ENCODE measurements at places on chromosomes 12 and 14.

- no peak for DNase-seq
Observed at GRCh38 chr12:87127272-87127671, 871.1 kb upstream of the MGAT4C start.

DNA sequence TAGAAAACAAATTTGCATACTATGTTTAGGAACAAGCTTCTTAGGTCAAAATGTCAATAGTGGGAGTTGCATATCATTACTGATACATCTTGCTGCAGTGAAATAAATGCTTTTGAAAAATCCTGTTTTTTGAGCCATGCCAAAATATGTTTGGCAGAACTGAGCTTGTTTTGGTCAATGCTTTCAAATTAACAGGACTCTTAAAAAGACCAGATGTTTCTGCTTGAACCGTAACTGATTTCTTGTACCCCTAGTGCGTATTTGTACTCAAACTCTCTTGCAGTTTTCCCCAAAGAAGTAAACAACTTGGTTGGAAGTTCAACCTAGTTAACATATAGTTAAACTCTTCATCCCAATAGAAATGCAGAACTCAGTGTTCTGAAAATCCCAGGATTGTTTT, 3.4 kb downstream of the TRHDE start:
- DNase-seq: no peak

- no peak for DNase-seq
Observed at GRCh38 chr14:86712176-86712575, 1182.2 kb downstream of the FLRT2 start.

DNA sequence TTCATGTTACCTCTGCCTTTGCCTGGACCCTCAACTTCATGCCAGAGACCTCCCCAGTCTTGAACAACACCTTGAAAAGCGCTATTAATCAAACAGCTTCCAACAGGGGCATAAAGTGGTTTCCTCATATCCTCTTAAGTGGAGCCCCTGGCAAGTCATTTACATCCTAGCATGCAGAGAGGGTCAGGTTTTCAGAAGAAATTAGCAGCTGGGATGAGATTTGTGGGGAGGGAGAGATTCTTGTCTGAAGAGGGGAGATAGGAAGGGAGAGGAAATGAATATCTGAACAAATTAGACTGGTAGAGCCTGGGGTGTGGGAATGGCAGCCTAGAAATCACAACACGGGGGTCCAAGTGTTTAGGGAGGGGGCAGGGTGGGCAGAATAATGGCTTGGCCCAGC, 45.6 kb downstream of the CALM1 start:
- DNase-seq: no peak

- DNase-seq: no peak
Observed at GRCh38 chr12:19654650-19655376, 215.5 kb downstream of the AEBP2 start.

DNA sequence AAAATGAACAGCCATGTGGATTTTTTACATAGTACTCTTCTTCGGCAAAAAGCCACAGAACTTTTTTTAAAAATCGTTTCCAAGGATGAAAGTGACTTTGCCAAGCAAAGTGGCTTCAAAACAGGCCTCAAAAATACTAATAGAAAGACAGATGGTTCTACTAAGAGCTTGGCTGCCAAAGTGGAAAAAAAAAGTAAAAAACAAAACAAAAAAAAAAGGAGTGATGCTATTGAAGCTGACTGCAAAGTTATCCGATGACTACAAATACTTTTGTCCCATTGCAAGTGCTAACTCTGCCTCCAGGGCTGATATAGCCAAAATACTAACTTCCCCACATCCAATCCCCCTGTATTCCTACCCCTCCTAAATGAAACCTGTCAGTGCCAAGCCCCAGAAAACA, 277.6 kb downstream of the SOX5 start:
- DNase-seq: no peak

DNA sequence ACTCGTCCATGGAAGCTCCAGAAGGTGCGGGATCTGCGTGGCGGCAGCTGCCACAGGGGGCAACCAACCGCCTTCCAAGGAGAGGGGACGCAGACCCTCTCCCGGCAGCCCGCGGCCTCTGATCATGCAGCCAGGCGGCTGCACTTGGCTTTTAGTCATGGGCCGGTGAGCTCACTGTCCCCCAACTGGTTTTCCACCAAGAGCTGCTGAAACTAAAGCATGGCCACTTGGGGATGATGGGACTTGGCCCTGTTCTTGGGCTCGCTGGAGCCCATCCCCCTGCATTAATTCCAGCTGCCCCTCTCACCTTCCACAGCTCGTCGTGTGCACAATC, 39.1 kb downstream of the CCDC85C start:
- DNase-seq: no peak

GRCh38 chr12:68481181-68481941, 129.3 kb upstream of the RAP1B start:
- no peak for DNase-seq

DNA sequence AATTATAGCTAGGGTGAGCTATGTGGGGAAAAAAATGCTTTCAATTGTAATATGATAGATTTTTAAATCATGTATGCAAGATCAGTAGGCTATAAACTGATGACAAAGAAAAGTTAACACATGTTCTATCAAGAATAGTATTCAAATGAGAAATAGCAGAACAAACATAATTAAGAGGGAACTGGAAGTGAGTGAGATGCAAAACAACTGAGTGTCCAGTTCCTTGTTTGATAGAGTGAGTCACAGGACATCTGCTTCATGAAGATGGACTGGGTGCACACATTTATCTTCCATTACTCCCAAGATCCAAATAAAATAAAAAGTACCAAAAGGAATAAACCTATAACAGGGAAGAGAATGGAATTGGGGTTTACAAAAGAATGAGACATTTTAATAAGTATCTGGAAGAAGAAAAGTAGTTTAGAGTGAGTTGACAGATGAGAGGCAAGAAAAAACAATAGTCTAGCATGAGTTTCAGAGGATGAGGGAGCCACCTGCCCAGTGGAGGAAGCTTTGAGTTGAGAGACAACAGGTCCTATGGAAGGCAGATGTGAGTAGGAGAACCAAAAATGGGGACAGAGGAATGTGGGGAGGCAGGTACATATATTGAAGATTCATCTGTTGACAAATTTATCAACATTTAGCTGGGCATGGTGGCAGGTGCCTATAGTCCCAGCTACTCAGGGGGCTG, 178.1 kb upstream of the ARHGAP5 start:
- no peak for DNase-seq

DNA sequence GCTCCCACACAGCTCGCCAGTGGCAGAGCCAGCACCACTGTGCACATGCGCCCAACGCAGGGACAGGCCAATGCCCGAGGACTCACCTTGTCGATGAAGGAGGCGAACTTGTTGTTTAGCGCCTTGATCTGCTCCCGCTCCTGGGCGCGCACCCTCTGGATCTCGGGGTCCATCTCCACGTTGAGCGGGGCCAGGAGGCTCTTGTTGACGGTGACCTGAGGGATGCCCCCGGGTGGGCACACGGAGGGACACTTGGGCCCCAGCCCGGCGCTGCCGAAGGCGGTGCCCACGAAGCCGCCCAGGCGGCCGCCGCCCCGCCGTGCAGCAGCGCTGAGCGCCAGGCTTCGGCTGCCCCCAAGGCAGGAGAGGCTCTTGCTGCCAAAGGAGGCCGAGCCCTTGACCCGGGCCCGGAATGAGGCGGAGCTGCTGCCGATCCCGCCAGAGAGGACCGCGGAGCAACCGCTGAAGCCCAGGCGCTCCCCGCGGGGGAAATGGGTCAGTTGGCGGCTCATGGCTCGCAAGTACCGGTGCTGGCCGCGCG, at the start of gene KRT72:
KRT72 (minus strand) TSS at position 523 of the 541 bp plus-strand sequence; CDS start at position 512, 11 bp downstream.
- no peak for DNase-seq

GRCh38 chr12:113895176-113895575, 70.9 kb downstream of the RBM19 start:
- no peak for DNase-seq

- no peak for DNase-seq
Observed at GRCh38 chr12:71329956-71330355, 109.6 kb upstream of the LGR5 start.

DNA sequence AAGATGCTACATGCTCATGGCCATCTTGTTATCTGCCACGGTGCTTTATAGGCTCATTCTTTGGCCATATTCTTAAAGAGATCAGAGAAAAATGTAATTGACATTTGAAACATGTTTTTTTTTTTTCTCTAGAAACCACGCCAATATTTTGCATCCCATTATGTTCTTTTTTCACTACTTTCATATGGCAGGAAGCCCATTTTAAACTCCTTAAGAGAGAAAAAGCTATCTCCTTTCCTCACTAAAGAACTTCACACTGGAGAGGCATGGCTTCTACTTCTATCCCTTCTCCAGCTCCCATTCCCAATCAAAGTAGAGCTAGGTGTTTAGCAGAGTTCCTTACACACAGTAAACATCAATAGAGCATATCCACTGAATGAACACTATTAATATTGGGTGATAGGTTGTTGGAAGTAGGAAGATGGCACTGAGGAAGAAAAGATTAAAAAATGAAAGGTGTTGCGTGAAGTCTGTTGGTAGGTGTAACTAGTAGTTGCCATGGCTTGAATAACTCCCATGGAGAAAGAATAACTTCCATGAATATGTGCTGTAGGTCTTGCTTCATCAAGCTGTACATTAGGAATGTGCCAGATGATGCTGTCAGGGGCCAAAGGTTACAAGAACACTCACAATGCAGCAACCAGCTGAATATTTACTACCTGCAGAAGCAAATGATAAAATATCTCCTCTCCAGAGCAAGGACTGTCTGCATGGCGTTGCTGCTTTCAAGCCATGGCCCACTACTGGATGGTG, 178.8 kb downstream of the STXBP6 start:
- no peak for DNase-seq

DNA sequence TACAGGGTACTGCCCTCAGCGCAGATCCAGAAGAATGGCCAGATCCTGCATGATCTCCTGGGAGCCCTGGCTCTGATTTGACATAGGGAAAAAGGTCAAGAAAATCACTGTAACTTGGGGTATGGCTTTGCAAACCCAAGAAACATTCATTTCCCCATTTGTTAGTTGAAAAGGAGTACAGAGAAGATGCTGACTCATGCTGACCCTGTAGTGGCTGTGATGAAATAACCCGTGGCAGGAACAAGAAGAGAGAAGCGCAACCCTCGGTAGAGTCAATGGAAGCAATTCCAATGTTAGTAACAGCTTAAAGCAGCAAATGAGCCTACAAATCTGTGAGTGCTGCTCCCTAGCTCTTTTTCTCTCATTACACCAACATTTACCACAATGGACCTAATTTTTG, 281.6 kb upstream of the NPAS3 start:
- no peak for DNase-seq

DNA sequence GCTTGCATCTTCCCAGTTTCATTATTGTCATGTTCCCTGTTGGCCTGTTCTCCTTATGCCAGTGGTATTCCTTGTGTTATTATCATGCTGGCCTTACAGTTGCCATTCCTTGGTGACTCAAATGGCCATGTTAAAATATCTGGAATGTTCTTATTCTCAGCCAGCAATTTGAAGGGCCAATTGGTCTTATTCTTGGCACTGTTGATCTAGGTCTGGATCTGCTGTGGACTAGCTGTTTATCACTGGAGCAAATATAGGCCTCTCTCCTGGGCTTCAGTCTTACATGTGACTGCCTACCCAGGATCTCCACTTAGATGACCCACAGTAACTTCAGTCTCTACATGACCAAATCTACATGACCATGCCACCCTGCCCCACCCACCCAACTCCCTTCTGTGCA, 5.4 kb downstream of the CIPC start:
- no peak for DNase-seq

All from forelimb muscle (tissue), 1 donor.